ENCODE measurements at places on chromosomes 16 and 17. TPM values are rescaled to one million over a fixed set of nuclear protein-coding genes. Genes with fewer than 3 reads are reported as not detected.

The RCVRN gene
- not detected for total RNA-seq

The TACO1 gene
- total RNA-seq, result 55.8 TPM

The XYLT1 gene
- 0.96 TPM for total RNA-seq

The C16orf96 gene
- total RNA-seq, result 0.06 TPM

The RAB37 gene
- total RNA-seq, result 1.2 TPM

The TP53TG3 gene
- 0.28 TPM for total RNA-seq

The CD79B gene
- total RNA-seq, result 0.17 TPM

The SARM1 gene
- total RNA-seq, result 5.4 TPM

The SMTNL2 gene
- total RNA-seq, result 0.28 TPM

The SCNN1G gene
- total RNA-seq, result 3.3 TPM

The ICAM2 gene
- total RNA-seq, result not detected

The APOH gene
- total RNA-seq, result 6.7 TPM

The CDC42EP4 gene
- total RNA-seq, result 69.9 TPM

The HOXB9 gene
- 7.5 TPM for total RNA-seq

The CYGB gene
- total RNA-seq, result 1.4 TPM

The CHTF18 gene
- 27.2 TPM for total RNA-seq

The AGRP gene
- total RNA-seq, result not detected

The ACAP1 gene
- 2.6 TPM for total RNA-seq

The ARHGAP44 gene
- 2.4 TPM for total RNA-seq

The SLC5A10 gene
- 0.21 TPM for total RNA-seq

The SDK2 gene
- total RNA-seq, result 1.1 TPM

The TAT gene
- not detected for total RNA-seq

The CCL17 gene
- total RNA-seq, result not detected

The NDEL1 gene
- 68.0 TPM for total RNA-seq

The MT1G gene
- total RNA-seq, result not detected

The CCDC92B gene
- total RNA-seq, result 0.14 TPM

The ITGAD gene
- total RNA-seq, result not detected

Measured in A549 treated with dexamethasone at 1 μM for 4 hours (cell line).